ENCODE measurements at places on chromosomes 4 and X.

DNA sequence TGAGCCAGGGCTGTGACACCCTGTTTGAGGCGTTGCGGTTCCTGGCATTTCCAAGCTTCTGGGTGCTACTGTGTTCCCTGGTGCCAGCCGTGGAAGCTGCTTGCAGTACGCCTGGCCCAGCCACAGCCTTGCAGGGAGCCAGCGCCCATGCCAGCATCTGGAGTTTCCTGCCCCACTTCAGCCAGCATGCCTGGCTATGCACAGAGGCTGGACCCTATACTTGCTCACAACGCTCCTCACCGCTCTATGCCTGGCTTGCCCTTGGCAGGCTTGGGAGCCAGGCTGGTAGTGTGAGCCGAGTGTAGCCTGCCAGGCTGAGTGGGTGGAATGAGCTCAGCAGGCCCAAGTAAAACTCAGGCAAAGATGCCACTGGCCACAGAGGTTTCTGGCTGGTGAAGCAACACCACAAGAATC, 22.4 kb downstream of the PRRG1 start:
- no peak for DNase-seq

- no peak for DNase-seq
Observed at GRCh38 chrX:128057421-128057820, 5.2 kb upstream of the ACTRT1 start.

- DNase-seq: no peak
Observed at GRCh38 chr4:111499706-111500105, 645.5 kb upstream of the FAM241A start.

- DNase-seq: no peak
Observed at GRCh38 chr4:5619913-5620625, 88.3 kb downstream of the EVC2 start.

GRCh38 chr4:57131849-57132742, 21.9 kb upstream of the IGFBP7 start:
- no peak for DNase-seq

- no peak for DNase-seq
Observed at GRCh38 chr4:127609484-127609883, 23.3 kb upstream of the INTU start.

GRCh38 chr4:110296892-110297291, 98.5 kb upstream of the ELOVL6 start:
- DNase-seq: no peak

DNA sequence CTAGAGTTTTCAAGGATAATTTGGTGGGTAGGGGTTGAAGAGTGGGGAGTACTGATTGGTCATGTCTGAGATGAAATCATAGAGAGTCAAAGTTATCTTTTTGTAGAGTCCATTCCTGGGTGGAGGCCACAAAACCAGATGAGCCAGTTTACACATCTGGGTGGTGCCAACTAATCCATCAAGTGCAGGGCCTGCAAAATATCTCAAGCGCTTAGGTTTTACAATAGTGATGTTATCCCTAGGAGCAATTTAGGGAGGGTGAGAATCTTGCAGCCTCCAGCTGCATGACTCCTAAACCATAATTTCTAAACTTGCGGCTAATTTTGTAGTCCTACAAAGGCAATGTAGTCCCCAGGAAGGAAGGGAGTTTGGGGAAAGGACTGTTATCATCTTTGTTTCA, 988.3 kb upstream of the LCORL start:
- DNase-seq: no peak

DNA sequence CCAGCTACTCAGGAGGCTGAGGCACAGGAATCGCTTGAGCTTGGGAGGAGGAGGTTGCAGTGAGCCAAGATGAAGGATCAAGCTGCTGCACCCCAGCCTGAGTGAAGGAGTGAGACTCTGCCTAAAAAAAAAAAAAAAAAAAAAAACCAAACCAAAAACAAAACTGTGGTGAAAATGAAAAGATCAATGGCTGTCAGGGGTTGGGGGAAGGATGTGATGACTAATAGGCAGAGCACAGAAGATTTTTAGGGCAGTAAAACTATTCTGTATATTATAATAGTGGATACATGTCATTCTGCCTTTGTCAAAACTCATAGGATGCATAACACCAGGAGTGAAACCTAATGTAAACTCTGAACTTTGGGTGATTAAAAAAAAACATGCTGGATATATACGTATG, 69.9 kb upstream of the ELOVL6 start:
- DNase-seq: no peak

DNA sequence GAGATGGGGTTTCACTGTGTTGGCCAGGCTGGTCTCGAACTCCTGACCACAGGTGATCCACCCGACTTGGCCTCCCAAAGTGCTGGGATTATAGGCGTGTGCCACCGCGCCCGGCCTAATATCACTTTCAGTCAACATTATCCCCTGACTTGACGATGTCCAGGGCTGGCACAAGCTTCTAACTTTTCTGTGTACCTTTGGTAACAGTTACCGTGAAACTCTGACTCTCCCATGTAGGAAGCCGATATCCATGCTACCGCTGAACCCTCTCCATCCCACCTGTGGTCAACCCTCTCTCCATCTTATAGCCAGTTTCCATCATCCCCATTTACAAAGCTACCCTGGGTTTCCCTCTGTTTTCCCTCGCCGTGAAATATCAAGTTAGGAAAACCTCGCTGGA, 77.5 kb downstream of the CRLF2 start:
- no peak for DNase-seq

DNA sequence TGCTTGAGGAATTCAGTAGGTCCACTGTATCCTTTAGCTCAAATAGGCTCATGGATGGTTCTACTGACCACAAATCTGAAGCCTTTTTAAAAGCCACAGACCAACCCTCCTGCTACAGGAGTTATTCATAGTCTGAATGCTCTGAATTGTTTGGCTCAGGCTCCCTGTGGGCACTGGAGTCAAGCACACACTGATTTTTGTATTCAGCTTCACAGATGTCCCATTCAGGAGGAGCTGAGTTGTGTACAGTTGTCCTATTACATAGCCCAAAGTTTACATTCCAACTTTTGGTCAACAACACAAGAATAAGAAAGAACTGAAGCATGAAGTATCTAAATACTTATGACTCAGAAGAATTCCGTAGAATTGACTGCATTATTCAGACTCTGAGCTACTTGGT, 243.9 kb downstream of the UNC5C start:
- DNase-seq: no peak

DNA sequence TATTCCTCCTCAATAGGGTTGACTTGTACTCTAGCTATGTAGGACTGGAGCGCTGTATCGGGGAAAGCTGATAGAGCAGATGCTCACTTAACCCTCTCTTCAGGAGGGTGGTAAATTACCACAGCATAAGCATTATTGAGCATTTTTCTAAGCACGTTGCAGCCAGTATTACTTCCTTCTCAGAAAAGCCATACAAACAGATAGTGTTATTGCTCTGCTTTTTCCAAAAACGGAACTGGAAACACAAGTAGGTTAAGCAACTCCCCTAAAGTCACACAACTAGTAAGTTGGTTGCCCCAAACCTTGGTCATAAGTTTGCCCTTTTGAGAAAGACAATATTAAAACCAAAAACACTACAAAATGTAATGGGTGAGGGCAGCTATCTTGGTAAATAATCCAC, 73.9 kb downstream of the REELD1 start:
- no peak for DNase-seq

- DNase-seq: no peak
Observed at GRCh38 chr4:38281371-38282071, 321.3 kb downstream of the PTTG2 start.

- no peak for DNase-seq
Observed at GRCh38 chr4:8283161-8283560, 13.6 kb downstream of the HTRA3 start.

DNA sequence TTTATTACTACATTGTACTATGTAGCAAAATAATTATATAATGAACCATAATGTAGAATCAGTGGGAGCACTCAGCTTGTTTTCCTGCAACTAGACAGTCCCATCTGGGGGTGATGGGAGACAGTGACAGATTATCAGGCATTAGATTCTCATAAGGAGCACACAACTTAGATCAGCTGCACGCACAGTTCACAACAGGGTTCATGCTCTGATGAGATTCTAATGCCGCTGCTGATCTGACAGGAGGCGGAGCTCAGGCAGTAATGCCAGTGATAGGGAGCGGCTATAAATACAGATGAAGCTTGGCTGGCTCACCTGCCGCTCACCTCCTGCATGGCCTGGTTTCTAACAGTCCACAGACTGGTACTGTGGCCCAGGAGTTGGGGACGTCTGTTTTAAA, 199.2 kb downstream of the MAB21L2 start:
- DNase-seq: no peak

DNA sequence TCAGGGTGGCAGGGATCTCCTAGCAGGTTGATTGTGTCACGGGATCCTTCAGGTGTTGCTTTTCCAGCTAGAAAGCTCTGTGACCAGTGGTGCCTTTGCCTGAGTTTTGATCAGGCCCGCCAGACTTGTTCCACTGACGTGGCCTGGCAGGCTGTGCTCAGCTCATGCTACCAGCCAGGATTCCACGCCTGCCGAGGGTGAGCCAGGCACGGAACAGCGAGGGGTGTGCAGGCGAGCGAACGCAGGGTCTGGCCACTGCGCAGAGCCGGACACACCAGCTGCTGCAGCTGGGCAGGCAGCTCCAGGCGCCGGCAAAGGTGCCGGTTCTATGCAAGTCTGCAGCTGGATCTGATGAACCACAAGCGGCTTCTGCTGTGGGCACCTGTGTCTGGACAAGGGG, 17.1 kb upstream of the SAT1 start:
- no peak for DNase-seq

GRCh38 chr4:145786261-145786660, 106.3 kb downstream of the C4orf51 start:
- DNase-seq: no peak

GRCh38 chr4:114875630-114876029, 237.8 kb downstream of the NDST4 start:
- no peak for DNase-seq

DNA sequence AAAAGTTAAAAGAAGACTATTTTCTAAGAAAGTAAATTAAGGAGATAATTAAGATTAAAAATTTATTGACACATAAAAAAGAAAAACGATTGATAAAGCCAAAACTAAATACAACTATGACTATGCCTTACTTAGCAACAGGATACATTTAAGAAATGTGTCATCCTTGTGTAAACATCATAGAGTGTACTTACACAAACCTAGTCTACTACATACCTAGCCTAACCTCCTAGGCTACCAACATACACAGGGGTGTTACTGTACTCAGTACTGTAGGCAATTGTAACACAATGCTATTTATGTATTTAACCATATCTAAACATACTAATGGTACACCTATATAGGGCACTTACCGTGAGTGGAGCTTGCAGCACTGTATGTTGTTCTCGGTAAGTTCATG, 108.3 kb downstream of the ANXA10 start:
- no peak for DNase-seq

DNA sequence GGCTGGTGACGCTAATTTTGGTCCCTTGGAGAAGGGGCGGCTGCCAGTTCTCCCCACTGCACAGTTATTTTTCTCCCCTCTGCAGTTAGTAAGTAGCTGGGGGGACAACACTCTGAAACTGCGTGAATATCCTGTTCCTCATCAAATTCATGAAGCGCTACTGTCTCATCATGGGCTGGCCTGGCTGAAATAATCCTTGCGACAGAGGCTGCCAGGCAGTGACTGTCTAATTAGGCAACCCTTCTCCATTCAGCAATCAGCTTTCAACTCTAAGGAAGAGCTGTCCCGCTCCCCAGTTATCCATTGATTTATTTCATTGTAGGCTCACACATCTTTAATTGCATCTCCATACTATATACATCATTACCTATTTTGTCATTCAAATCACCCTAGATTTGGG, 8.2 kb downstream of the SH3TC1 start:
- DNase-seq: no peak

DNA sequence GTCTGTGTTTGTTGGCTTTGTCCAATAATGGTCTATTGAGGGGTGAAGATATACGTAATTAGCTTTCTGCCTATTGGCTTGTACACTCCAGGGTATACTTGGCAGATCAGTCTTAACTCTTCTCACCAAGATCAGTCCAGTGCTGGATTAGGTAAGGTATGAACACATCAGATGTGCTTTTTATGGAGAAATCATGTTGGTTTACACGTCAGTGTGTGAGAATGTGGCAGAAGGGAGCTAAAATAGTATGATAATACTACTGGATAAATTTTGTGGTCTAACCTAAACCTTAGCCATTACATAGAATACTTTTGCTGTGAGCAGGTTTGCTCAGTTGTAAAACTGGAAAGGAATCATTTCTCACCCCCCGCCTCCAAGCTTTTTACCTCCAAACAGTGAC, 4.2 kb downstream of the PDHA1 start:
- no peak for DNase-seq

- no peak for DNase-seq
Observed at GRCh38 chr4:6278801-6279197, 9.1 kb downstream of the WFS1 start.

GRCh38 chrX:109886122-109886761, 116.7 kb upstream of the TMEM164 start:
- no peak for DNase-seq

DNA sequence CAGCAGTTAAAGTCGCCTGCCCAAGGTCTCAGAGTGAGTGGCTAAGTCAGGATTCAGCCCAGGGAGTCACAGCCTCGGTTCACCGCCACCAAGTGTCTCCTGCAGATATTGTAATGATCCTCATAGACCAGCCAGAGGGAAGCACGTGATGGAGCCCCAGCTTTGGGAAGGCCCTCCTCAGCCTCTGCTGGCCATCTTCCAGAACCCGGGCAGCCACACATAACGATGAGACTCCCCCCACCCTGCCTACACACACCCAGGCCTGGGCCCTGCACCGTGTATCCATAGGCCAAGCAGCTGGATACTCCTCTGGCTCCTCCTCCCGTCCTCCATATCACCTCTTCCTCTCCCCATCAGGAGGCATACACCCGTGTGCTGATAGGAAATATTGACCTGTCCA, 19.6 kb upstream of the SASH3 start:
- DNase-seq: no peak

DNA sequence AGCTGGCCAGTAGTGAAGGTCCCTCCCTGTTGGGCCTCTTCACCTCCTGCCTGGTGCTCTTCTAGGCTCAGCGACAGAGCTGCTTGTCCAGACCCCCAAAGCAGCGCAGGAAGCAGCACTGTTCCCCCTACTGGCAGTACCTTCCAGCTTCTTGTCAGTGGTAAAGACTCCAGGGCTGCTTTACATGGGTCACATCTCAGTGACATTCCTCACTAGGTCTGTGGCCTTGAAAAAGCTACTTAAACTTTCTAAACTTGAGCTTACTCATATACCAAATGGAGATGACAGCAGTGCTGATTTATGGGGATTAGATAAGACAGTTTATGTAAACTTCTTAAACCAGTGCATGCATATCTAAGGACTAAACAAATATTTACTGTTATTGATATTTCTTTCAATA, 117.3 kb downstream of the FAT4 start:
- no peak for DNase-seq

DNA sequence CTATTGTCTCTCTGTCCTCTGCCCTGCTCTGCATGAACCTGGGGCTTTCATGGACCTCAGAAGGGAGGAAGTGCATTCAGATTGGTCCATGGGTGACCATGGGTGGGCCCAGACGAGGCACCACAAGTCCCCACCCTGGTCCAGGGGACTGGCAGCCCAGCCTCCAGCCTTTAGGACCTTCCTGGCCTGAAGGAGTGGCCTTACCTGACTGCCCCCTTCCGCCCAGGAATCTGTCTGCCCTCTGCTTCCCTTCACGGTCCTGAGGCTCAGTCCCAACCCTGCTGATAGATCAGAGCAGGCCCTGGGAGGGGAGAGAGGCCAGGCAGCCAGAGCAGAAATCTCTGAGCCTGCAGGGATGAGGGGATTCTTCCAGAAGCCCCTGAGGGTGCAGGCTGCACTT, 455.4 kb downstream of the PCDH18 start:
- DNase-seq: no peak

GRCh38 chr4:123559955-123560871, 163.6 kb downstream of the SPRY1 start:
- DNase-seq: no peak

Data from stimulated activated CD8-positive, alpha-beta memory T cell treated with anti-CD3 and anti-CD28 coated beads, Interleukin-7, amount 100 ng/mL, for 4 hours (primary cell).